Hematopoietic multipotent progenitor cell treated with erythropoietin and hydrocortisone succinate and interleukin-3 and kit ligand, for 17 days (in vitro differentiated cells): ENCODE measurements at places on chromosomes 11 and 22.

- DNase-seq, result no peak
Observed at GRCh38 chr22:48235744-48236143, 1473.3 kb downstream of the TBC1D22A start.

- DNase-seq, result peak; percentile 13
Observed at GRCh38 chr11:57903441-57904123, 120.1 kb upstream of the OR9Q1 start.

DNA sequence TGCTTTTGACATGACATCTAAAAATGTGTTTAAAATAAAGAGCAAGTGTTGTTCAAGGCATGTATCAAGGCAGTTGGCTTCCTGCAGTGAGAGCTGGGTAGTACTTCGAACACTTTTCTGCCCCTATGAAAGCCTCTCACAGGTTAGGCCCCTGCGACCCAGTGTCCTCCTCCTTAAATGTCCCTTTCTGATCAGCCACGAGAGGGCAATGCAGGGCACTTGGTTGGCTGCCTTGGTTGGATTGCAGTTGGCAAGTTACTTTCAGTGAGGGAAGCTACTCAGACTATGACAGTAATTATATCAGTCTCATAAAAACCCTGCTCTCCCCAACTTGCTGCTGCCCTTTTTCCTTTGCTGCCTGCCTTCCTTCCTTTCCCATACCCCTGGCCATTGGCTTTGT is 743.8 kb downstream of the NTM start:
- DNase-seq, result no peak

GRCh38 chr11:109994907-109995306 is 98.3 kb upstream of the ZC3H12C start:
- DNase-seq, result no peak

- no peak for DNase-seq
Observed at GRCh38 chr11:106152013-106152412, 74.6 kb downstream of the AASDHPPT start.

DNA sequence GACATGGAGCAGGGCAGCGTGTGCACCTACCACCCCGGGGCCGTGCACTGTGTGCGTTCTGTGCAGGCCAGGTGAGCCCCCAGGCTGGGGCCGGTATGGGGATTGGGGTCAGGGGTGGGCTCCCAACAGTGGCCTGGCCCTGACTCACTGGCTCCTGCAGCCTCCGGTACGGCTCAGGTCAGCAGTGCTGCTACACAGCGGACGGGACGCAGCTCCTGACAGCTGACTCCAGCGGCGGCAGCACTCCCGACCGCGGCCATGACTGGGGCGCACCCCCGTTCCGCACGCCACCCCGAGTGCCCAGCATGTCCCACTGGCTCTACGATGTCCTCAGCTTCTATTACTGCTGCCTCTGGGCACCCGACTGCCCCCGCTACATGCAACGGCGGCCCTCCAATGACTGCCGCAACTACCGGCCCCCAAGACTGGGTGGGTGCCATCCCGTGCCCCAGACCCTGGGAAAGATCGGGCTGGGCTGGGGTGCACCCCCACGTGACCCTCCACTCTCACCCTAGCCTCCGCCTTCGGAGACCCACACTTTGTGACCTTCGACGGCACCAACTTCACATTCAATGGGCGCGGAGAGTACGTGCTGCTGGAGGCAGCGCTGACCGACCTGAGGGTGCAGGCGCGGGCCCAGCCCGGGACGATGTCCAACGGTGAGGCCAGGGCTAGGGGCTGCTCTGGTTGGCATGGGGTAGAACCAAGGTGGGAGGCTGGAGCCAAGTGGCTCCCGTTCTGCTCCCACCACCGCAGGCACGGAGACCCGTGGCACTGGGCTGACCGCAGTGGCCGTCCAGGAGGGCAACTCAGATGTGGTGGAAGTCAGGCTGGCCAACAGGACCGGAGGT is 4.4 kb downstream of the SUSD2 start:
- no peak for DNase-seq

- DNase-seq, result no peak
Observed at GRCh38 chr11:34514597-34514996, 1.0 kb upstream of the ELF5 start.

- no peak for DNase-seq
Observed at GRCh38 chr11:11513422-11513821, 108.4 kb downstream of the GALNT18 start.

DNA sequence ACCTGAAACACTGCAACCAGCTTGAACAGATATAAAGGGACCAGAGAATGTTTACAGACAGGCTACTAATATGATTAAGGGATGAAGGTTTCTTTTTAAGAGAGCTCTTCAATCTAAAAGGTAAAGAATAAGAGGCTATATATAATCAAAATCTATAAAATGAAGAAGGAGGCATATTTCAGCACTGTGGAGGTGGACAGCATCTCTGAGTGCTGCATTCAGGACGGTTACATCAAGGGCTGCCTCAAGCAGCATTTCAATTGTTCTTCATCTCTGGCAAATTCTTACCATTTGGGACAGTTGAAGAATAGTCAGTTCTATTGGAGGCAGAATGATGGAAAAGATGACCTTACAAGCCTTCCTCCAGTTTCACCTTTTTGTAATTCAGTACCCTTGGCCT is 139.6 kb upstream of the LMO1 start:
- DNase-seq, result no peak

- peak; percentile 32 for DNase-seq
Observed at GRCh38 chr22:41638748-41639147, 17.7 kb downstream of the XRCC6 start.
